ENCODE measurements at places on chromosomes 11 and 22.

- no peak for DNase-seq
These were observed 744.6 kb downstream of the FAM181B start for GRCh38 chr11:81989093-81989492.

DNA sequence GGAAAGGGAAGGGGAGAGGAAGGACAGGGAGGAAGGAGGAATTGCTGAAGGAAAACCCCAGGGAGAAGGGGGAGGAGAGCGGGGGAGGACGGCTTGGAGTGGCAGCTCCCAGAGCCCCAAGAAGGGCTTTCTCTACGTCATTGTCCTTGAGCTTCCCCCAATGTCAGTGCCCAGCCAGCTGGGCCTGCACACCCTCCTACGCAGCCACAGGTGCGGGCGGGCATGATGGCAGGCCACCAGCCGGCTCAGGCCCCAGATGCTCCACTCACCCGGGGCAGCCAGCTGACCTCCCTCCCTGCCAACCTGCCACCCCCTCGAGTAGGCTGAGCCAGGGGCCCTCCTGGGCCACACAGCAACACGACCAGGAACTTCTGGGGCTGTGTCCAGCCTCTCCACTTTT lies 11.2 kb downstream of the SYT7 start:
- no peak for DNase-seq

DNA sequence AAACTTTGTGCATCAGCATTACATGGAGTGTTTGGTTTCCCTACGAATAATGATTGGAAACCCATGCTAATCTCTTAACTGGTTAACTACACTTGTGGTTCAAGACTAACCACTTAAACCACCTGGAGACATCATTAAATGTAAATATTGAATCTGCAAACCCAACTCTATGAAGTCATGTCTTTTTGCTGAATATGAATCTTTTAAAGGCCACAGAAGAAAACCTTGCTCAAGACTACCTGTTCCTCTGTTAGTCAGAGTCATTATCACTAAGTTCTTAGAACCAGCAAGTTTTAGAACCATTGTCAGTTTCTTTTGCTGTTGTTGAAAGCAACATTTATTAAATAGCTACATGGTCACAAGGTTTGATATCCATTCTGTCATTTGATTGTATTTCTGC lies 70.7 kb downstream of the SIK2 start:
- DNase-seq, result no peak

GRCh38 chr11:23976426-23976825 lies 520.4 kb upstream of the LUZP2 start:
- no peak for DNase-seq

- peak; percentile 38 for DNase-seq
These were observed 169.9 kb downstream of the CTTN start for GRCh38 chr11:70568035-70568813.

DNA sequence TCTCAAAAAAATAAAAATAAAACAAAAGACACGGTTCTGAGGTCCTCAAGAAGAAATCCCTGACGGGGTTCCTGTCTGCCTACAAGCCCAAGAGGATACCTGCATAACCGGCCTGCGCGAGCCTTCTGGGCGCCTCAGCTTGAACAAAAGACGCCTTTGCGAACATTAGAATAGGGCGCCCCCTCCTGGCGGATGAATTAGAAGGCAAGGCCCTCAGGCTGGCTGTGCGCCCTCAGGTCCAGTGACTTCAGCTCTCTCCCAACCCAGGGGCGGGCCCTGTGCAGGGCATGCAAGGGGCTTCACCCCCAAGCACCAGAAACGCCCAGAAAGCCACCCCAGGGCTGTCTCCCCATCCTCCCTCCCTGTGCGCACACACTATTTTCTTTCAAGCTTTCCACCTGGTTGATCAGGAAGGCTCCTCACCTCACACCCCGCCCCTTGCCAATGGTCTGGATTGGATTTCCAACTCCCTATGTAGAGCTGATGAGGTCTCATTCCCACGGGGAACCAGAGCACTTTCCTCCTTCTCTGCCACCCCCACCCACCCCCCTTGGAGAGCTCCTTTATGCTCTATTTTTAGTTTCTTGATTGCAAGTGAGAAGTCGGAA lies 273.3 kb downstream of the BUD13 start:
- peak; percentile 58 for DNase-seq

GRCh38 chr22:32634421-32634981 lies 159.9 kb downstream of the FBXO7 start:
- DNase-seq, result no peak

DNA sequence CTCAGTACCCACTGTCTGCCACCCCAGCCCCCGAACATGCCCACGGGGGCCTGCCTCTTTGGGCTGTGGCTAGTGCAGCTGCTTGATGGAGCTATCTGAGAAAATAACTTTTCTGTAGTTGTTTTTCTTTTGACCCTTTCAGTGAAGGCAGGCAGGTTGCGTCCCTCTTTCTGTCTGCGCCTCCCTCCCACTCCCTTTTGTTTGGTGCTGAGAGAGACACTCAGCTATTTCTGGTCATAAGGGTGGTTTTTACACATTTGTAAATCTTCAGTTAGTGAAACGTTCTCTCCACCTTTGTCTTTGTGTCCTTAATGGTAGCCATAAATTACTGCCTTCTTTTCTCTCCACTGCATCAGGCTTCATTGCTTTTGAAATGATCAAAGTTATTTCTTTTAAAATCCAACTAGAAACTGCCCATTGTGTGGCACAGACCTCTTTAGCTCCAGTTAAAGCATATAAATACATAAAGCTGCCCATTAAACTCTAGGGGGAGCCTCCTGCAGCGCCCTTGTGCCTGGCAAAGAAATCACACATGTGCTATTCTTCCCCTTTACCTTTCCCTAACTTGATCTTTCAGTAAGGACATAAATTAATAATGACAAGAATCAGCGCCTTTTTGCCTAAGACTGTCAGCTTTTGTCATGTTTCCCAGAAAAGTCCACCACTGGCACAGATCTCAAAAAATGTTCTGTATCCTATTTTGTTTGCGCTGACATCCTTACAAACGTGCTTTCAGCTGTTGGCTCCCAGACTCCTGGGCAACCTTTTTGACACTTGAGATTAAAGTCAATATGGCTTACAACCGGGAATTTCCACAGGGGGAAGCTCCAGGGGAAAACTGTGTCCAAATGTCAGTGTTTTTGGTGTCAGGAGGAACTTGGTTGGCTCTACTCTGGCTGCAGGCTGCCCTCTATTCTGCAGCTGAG lies 1.7 kb upstream of the SCUBE2 start:
- no peak for DNase-seq

DNA sequence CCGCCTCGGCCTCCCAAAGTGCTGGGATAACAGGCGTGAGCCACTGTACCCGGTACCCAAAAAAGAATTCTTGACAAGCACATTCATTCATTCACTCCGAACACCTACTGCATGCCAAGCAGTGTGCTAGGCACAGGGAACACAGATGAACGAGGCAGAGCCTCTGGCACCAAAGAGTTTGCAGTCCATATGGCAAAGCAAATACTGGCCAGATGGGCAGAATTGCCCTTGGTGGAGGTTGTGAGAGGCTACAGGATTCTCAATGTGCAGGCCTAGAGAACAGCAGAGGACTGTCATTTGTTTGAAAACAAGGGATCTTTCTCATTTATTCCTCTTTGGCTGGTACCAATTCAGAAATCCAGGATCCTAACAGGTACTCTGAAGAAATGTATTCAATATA lies 27.5 kb upstream of the MTCH2 start:
- no peak for DNase-seq

GRCh38 chr22:35274154-35274871 lies 17.0 kb downstream of the HMGXB4 start:
- DNase-seq, result no peak

DNA sequence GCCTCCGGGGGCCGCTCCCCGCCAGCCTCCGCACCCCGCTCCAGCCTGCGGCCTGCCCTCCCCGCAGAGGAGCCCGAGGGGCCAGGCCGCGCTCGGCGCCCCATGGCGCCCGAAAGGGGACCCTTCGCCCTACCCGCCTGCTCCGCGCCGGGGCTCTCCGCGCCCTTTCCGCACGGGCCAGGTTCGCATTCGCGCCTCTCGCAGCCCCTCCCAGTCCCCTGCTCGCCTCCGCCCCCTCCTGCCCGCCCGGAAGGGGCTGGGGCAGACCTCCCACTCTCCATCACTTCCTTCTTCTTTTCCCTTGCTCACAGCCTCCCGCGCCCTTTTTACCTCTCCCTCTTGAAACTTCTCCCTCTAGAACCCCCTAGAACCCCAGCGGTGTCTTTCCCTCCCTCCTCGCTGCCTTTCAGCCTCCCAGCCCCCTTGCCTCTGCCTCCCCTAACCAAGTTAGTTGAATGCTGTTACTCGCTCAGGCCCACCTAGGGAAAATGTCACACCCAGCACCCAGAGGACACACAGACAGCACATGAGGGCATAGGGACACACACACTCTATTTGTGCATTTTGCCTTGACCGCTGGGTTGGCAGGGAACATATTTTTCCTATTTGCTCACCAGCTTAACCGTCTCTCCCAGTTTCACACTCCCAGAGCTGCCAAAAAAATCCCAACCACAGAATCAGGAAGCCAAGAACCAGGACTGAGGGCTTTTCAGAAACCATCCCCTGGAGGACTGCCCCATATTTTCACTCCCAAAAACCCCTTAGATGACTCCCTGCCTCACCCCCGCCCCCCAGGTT lies at the start of gene SLC43A3:
Gene SLC43A3 (minus strand): TSS at position 193 of the 798 bp plus-strand sequence. CDS start 949 bp downstream, outside the sequence.
- peak; percentile 91 for DNase-seq

DNA sequence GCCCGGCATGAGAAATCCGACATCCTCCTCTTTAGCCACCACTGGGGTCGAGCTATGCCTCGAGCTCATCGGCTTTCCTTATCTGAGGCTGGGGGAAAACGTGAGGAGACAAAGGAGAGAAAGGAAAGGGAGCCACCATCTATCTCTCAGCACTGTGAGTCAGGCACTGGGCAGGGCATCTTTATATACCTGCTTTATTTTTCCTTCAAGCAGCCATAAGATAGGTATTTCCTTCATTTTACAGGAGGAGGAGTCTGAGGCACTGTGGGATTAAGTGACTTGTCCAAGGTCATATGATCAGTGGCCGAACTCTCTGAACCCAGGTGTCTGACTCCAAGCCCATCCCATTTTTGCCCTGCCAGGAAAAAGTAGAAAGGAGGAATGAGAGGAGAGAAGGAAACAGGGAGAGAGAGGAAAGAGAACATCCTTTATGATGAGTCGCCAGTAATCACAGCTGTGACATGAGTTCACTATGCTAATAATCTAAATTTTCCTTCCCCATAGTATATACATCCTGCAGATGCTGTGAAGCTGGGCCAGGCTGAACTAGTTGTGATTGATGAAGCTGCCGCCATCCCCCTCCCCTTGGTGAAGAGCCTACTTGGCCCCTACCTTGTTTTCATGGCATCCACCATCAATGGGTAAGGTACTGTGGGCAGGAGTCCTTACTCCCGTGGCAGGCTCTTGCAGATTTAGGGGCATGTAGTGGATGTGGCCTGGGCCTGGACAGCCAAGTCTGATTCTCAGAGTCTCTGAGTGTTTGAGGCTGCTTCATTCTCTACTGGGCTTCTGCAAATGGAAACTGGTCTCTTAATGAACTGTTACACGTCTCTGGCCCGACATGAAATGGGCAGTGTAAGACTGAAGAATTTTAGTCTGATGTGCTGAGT lies 21.8 kb downstream of the NAT10 start:
- DNase-seq, result no peak

GRCh38 chr22:19951346-19951745 lies 9.7 kb upstream of the TXNRD2 start:
- DNase-seq, result no peak

- no peak for DNase-seq
These were observed 74.8 kb downstream of the ARHGAP42 start for GRCh38 chr11:100761841-100762240.

- DNase-seq, result peak; percentile 60
These were observed 218.9 kb upstream of the ISX start for GRCh38 chr22:34847072-34847471.

DNA sequence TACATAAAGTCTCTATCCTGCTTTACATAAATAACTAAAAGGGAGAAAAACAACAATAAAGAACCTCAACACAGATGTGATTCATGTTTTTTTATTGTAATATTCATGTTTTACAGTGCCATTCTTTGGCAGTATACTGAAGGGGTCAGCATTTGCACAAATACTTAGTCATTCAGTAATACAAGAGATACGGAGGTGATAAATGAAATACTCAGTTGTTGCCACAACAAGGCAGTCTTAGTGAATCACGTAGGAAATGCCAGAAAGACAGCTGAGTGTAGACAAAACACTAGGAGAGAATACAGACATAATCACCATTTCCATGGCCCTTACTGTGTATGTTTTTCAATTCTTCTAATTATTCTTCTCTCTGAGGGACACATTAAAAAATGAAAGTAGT lies 910.4 kb downstream of the METTL15 start:
- DNase-seq, result peak; percentile 83

GRCh38 chr11:73157101-73158010 lies 15.2 kb upstream of the FCHSD2 start:
- peak; percentile 93 for DNase-seq

GRCh38 chr11:19959648-19960059 lies 200.6 kb downstream of the DBX1 start:
- DNase-seq, result no peak

GRCh38 chr11:128453444-128454336 lies 133.7 kb downstream of the ETS1 start:
- DNase-seq, result peak; percentile 96

- DNase-seq, result peak; percentile 25
These were observed 37.9 kb downstream of the TMPRSS5 start for GRCh38 chr11:113668255-113668654.

GRCh38 chr22:26777156-26777801 lies 119.9 kb downstream of the MIAT start:
- peak; percentile 61 for DNase-seq

DNA sequence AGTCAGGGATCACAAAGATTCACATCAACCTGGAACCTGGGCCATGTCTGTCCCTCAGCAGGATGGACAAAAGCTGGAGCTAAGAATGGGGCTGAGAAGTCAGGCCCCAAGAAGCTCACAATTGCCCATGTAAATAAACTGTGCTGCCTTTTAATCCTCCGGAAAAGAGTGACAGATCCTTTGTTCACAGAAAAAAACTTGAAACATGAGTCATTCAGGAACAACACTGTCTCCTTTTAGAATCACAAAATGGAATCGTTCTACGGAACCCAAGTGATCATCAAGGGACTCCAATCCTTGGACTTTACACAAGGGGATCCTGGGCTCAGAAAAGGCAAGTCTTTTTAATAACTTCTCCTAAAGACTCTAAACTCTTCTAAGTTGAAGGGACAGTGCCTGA lies 36.1 kb downstream of the RELT start:
- DNase-seq, result no peak

DNA sequence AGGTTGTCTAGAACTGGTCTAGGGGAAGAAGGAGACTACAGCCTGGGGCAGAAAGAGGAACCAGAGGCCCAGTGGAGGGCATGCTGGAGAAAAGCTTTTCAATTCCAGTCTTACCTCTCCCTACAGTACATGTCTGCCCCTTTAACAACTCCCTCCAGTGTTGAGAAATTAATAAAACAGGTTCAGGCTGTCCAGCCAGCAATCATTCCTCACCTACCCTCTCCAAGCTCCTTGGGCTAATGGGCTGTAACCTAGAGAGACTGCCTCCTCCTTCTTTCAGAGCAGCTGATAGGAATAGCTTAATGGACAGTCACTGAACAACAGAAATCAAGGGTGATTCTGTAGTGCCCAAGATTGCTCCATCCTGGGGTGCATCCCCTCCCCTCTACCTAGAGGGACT lies 8.8 kb downstream of the SLC35F2 start:
- DNase-seq, result no peak

- DNase-seq, result no peak
These were observed 36.0 kb downstream of the ART5 start for GRCh38 chr11:3605771-3606203.

Measured in EL (cell line).